ENCODE measurements at places on chromosomes 1 and 21. TPM values are rescaled to one million over a fixed set of nuclear protein-coding genes. Genes with fewer than 3 reads are reported as not detected.

- no peak for DNase-seq
Observed at GRCh38 chr1:92441697-92442342, 44.9 kb downstream of the GFI1 start.

DNA sequence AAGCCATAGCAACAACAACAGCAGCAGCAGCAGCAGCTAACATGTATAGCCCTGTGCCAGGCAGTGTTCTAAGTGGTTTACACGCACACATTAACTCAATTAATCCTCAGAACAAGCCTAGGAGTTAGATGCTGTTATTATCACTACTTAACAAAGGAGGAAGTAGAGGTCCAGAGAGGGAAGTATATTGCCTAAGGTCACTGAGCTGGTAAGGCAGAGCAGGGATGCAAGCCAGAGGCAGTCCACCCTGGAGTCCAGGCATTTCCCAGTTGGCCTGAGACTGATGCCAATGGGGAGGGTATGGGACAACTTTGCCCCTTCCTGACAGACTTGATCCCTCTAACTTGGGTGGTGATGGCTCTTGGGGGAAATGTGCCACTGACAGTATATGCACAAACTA, 6.8 kb downstream of the CDC14A start:
- no peak for DNase-seq

DNA sequence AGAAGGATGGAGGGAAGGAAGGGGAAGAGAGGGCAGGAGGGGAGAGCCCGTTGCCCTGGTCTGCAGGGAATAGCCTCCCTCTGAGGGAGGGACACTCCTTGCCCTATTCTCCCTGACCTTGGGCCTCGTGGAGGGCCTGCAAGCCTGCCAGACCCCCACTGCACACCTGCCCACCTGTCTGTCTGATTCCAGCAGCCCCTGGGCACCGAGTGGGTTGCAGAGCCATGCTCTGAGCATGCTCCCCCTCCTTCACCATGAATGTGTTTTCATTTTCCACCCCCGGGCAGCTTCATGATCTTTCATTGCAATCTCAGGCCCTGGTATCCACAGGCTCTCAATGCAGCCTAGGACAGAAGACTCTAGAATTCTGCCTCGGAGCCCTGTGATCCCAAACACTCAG, 5.1 kb upstream of the NPHP4 start:
- no peak for DNase-seq

DNA sequence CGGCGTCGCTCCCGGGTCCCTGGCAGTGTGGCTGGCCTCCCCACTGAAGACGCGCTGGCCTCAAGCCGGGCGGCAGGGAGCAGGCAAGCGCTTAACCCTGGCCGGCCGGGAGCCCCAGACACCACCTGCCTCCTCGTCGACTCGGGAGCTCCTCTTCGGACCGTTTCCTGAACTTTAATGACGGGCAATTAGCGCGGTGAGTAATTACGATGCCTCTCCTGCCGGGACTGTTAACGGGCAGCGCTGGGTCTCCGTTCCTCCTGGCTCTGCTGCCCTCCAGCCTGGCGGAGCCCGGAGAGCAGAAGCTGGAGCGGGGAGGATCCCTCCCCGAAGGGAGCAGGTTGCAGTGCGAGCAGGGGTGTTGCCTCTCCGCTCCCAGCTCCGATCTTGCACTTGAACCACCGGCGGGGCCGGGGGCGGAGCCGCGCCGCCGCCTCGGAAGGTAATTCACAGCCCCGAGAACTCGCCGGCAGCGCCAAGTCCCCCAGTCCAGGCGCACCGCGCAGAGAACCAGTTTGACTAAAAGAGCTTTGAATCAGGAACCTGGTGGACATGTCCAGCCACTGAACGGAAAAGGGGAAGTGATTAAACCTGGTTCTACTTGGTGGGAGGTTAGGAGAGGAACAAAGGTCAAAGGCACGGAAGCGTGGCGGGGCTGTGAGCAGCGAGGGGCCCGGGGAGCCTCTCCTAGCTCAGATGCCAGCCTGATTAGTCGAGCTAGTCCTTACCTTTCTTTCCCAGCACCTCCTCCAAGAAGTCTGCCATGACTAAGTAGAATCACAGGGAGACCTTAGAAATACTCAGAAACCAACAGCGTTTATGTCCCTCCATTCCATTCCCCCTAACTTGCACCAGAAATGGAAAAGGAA, 18.3 kb upstream of the PLEKHA6 start:
- DNase-seq = peak; percentile 55

Gene PSMG1
- 62.9 TPM for total RNA-seq

GRCh38 chr1:7554385-7555235, 216.5 kb upstream of the VAMP3 start:
- no peak for DNase-seq

Gene ORC1
- total RNA-seq = 42.2 TPM

DNA sequence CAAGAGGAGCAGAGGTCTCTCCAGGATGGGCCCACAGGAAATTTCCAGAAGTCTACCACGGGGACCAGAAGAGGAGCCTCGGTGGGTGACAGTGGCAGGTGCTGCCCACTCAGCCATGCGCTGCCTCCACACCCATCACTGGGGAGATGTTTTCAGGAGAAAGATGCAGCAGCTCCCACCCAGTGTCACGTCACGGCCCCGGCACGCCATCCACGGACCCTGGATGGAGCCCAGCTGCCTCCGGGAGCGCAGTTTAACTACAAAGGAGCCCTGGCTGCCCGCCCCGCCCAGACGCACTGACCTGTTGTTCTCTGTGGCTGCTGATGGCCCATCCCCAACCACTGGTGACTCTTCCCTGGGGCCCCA, 6.8 kb downstream of the TSPEAR start:
- DNase-seq = peak; percentile 19

Gene WNT9A
- total RNA-seq = 0.50 TPM

DNA sequence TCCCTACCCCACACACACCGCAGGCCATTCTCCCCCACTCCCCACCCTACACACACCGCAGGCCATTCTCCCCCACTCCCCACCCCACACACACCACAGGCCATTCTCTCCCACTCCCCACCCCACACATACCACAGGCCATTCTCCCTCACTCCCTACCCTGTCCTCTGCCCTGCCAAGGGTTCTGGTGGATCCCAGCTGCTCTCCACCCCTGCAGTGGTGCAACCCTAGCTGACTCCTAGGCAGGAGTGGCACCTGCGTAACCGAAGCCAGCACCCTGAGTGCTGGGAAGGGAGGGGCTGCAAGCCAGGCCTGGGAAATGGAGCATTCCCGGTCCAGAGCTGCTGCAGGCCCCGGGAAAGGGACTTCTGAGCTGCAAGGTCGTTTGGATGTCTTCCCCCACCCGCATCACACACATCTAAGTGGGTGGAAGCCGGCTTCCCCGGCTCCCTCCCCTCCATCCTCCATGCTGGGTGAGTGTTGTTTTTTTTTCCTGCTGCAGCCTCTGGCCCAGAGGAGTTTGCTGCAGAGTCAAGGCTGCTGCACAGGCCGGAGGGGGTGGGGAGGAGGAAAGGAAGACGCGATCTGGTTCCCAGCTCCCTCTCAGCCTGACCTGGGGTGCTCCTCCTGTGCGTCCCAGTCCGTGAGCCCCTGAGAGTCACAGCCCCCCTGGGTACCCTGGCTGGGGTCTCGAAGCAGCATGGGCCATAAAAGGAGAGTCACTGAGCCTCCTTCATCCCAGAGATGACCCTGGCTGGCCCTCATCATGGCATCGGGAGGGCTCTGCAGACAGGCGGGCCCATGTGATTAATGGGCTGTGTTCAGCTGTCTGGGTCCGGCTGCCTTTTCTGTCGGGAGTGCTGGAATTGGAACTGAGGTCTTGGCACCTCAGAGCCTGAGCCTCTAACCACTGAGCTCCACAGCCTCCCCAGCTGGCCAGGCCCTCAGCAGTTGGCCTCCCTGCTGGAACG, 16.1 kb downstream of the H6PD start:
- no peak for DNase-seq

DNA sequence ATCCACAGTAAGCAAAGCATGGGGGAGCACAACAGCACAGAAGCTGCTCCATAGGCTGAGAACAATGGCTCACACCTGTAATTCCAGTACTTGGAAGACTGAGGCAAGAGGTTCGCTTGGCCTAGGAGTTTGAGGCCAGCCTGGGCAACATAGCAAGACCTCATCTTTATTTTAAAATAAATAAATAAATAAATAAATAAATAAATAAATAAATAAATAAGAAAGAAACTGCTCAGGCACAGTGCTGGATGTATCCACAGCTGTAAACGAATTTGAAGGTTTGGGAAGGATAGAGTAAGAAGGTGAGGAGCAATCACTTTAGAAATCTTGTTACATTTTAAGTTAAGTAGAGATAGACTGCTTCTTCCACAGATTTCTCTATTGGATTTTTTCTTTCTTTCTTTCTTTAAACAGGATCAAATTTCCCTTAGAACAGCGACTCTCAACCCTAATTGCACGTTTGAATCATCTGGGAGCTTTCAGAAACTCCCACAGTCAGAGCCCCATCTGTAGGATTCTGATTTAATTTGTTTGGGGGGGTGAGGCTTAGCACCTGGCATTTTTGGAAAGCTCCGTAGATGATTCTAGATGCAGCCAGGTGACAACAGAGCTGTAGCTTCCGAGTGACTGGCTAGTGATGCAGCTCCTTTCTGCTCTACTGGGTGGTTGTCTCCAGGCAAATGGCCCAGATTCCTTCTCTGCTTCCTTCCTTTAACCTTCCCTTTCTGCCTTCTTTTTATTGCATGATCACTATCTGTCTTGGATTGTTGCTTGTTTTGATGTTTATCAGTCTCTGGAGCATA, 53.5 kb downstream of the S1PR1 start:
- DNase-seq = no peak

DNA sequence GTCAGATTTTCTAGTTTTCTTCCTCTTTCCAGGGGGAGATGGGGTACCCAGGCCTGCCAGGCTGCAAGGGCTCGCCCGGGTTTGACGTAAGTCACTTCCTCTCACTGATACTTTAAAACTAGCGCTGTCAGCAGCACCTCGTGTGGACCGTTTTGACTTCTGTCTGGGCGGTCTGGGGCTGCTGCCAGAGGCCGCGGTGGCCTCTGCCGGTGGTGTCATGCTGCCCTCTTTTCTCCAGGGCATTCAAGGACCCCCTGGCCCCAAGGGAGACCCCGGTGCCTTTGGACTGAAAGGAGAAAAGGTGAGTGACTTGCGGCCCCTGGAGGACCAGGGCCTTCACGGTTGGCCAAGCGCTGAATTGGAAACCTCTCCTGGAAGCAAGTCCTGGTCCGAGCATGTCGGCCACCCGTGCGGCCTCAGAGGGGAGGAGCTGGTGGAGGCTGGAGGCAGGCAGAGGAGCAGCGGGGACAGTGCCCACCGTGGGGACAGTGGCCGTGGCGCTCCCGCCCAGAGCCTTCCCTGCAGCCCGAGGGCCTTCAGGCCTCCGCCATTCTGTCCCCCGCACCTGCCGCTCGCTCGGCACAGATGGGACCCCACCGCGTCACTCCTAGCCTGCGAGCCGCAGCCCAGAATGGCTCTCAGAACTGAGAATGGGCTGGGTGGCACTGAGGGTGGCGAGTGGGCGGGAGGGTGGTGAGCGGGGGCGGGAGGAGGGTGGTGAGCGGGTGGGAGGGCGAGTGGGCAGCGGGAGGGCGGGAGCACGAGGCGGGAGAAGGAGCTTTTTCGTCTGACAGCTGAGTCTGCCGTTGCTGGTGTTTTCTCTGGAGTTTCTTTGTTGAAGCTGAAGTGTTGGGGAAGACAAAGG, 9.4 kb downstream of the COL6A1 start:
- DNase-seq = no peak

DNA sequence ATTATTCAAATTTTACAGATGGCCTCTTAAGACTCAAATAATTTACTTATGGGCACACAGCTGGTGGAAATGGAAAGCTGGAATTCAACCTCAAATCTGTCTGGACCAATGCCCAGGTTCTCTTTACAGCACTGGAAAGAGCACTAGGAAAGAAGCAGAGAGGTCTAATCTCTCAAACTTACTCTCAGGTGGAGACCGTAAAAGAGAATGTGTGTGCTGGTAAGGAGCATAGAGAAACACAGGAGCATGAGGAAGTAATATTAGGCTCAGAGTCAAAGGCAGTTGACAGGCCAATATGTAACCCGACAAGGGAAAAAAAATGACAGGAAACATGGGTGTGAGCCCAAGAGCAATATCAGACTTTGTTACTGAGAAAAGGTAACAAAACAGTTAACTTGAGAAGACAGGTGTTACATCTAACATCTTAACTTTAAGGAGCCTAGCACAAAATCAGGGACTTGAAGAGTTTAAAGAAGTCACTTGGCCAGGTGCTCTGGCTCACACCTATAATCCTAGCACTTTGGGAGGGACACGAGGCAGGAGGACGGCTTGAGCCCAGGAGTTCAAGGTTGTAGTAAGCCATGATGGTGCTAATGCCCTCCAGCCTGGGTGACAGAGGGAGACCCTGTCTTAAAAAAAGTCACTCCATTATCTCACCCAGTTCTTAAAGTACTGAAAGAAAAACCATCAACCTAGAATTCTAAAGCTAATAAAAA, 20.7 kb downstream of the PPP1R15B start:
- DNase-seq = no peak

- no peak for DNase-seq
Observed at GRCh38 chr1:50971748-50972305, 1.8 kb downstream of the CDKN2C start.

GRCh38 chr1:114524944-114525343, 13.9 kb upstream of the TRIM33 start:
- DNase-seq = no peak

Gene SLC35D1
- 15.2 TPM for total RNA-seq

Gene GNG4
- total RNA-seq = 4.7 TPM

Gene SPOCD1
- total RNA-seq = not detected

DNA sequence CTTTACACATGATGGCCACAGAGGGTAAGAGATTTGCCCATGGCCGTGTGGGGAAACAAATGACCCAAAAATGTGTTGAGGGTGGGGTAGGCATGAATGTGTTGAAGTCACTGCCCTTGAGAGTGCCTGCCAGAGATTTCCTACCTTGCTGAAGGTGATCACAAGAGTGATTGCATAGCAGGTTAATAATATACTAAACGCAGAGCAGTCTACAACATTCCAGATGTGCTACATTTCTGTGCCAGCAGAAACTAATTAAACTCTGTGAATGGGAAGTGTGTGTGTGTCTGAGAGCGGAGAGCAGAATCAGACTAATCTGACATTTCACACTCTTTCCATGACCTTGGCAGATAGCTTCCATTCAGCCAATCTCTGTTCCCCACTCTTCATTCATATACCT, 93.3 kb upstream of the CD53 start:
- no peak for DNase-seq

GRCh38 chr1:221045842-221046831, 166.9 kb downstream of the HLX start:
- no peak for DNase-seq

DNA sequence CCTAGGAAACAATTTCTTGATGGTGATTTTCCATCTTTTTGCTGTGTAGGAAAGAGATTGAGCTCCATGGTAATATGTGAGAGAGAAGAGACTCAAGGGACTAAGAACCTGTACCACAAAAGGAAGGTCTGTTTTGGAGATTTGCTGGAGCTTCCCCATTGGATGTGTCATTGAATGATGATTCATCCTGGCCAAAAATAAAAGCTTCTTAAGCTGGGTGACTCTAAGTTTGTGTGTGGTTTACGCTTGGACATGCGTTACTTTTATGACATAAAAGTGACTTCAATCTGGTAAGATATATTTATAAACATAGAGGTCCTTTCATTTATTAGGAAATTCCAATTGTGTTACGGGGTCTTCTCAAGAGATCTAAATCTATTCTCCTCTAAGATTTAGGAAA, 17.4 kb upstream of the IL19 start:
- no peak for DNase-seq
